ENCODE measurements at places on chromosomes 12 and 14. TPM values are rescaled to one million over a fixed set of nuclear protein-coding genes. Genes with fewer than 3 reads are reported as not detected.

Gene CIT
- 5.3 TPM for total RNA-seq

Gene CTDSP2
- total RNA-seq: 59.1 TPM

Gene CD63
- total RNA-seq: 1,643 TPM

Gene CIROP
- not detected for total RNA-seq

Gene TESPA1
- total RNA-seq: not detected

Gene PLEKHD1
- total RNA-seq: under 0.01 TPM

Gene PPFIBP1
- 114 TPM for total RNA-seq

Gene ZC2HC1C
- total RNA-seq: 0.90 TPM

Gene APOF
- not detected for total RNA-seq

Gene HHIPL1
- total RNA-seq: 4.4 TPM

Gene LRP10
- total RNA-seq: 65.4 TPM

Gene GSC
- 0.09 TPM for total RNA-seq

Gene NEK9
- total RNA-seq: 31.2 TPM

Gene SPIC
- not detected for total RNA-seq

Gene IGFBP6
- total RNA-seq: 16.0 TPM

Gene SOAT2
- not detected for total RNA-seq

Gene RAB15
- total RNA-seq: 8.8 TPM

Gene PDE3A
- total RNA-seq: 14.8 TPM

Gene UNG
- 24.7 TPM for total RNA-seq

Gene MANSC4
- not detected for total RNA-seq

Gene RBP5
- 0.19 TPM for total RNA-seq

Gene SCYL2
- total RNA-seq: 33.8 TPM

Gene KCNC2
- not detected for total RNA-seq

Gene UNC79
- total RNA-seq: under 0.01 TPM
